Prostate gland (tissue), 2 donors: ENCODE measurements at places on chromosomes 4 and X. TPM values are rescaled to one million over a fixed set of nuclear protein-coding genes. Genes with fewer than 3 reads are reported as not detected.

DNA sequence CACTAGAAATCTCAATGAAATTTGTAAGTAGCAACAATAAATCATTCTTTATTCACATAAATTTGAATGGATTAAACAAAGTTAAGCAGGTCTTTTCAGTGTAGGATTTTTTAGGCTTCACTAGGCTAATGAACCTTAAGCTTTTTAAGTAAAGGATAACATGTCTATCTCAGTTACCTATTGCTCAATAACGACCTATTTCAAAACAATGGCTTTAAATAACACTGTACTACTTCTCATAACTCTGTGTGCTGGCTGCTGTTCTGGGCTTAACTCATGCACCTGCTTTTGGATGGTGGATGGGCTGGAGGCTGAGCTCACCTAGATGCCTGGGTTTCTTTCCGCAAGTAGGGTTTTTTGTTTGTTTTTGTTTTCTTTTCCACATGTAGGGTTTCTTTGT lies 495.0 kb upstream of the SLIT2 start:
- no peak for DNase-seq

DNA sequence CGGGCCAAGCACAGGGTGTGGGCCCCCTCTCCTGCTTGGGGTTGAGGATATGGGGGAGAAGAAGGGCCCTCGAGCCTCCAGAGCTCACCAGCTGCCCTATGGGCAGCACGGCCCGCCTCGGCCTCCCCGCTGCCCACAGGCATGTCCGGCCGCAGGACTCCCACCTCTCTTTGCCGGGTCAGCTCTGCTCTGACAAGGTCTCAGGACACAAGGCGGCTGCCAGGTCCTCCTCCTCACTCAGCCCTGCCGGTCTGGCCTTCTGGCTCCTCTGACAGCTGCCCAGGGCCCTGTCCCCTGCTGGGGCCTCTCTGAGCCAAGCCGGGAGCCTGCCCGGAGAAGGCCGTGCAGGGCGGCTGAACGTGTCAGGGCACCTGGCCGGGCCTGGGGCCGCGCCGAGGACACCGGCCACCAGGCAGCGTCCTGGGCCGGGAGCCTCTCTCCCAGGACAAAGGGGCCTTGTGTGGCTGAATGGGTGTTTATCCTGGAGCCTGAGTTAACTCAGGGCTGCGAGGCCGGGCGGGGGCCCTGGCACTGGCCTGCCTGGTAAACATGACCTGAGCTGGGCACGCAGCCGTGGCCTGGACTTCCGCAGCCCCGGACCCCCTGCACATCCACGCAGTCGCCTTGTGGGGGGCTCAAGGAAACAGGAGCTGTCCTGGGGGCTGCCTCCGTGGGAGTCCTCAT lies 25.7 kb downstream of the TACC3 start:
- no peak for DNase-seq

DNA sequence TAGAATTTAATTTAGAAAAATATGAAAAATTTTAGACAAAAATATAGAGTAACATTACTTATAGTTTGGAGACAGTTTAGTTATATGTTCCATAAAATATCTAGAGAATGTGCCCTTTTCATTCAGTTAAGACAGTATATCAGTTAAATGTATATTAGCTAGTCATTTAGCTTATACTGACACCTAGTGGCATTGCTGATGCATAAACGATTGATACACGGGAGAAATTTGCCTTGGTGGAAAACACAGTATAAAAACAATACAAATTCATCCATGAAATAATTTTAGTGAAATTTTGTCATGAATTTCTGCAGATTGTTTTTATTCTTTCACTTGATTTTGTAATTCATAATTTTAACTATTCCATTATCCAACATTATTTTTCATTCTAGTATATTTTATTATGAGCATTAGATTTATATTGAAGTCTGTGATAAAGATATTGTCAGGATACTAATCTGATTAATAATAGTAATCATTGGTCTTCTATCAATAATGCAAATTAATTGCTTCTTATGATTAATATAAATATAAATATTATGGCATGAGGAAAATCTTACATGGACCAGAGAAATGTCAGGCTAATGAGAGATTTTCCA lies 219.0 kb downstream of the TLL1 start:
- DNase-seq: peak; percentile 9

DNA sequence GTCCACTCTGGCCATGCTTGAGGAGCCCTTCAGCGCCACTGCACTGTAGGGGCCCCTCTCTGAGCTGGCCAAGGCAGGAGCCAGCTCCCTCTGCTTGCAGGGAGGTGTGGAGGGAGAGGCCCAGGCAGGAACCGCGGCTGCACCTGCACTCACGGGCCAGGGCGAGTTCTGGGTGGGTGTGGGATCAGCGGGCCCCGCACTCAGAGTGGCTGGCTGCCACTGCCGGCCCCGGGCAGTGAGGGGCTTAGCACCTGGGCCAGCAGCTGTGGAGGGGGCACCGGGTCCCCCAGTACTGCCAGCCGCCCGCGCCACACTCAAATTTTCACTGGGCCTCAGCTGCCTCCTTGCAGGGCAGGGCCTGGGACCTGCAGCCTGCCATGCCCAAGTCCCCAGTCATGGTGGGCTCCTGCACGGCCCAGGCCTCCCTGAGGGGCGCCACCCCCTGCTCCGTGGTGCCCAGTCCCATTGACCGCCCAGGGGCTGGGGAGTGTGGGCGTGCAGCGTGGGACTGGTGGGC lies 347.2 kb upstream of the SPOCK3 start:
- DNase-seq: no peak

The APBB2 gene
- total RNA-seq: 17.4 TPM

The NAA11 gene
- total RNA-seq: 7.4 TPM

The SSX1 gene
- not detected for total RNA-seq

The CXCL6 gene
- 5.2 TPM for total RNA-seq

The GAGE1 gene
- 9.8 TPM for total RNA-seq

The BANK1 gene
- total RNA-seq: 3.3 TPM

The ALB gene
- total RNA-seq: 0.41 TPM
